ENCODE measurements at places on chromosomes 3 and 15.

GRCh38 chr15:81809543-81809942 is 236.3 kb downstream of the MEX3B start:
- no peak for DNase-seq

DNA sequence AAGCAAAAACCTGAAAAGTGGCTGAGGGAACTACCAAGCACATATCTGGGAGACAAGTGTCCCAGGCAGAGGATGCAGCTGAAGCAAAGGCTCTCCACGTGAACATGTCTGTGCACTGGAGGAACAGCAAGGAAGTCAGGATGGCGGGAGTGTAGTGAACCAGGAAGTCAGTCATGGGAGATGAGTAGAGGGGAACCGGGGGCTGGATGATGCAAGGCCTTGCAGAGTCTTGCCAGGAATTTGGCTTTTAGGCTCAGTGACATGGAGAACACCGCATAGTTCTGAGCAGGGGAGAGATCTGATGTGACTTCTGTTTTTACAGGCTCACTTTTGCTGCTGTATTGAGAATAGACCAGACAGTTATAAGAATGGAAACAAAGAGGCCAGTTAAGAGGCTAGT is 19.0 kb downstream of the C2CD4A start:
- no peak for DNase-seq

DNA sequence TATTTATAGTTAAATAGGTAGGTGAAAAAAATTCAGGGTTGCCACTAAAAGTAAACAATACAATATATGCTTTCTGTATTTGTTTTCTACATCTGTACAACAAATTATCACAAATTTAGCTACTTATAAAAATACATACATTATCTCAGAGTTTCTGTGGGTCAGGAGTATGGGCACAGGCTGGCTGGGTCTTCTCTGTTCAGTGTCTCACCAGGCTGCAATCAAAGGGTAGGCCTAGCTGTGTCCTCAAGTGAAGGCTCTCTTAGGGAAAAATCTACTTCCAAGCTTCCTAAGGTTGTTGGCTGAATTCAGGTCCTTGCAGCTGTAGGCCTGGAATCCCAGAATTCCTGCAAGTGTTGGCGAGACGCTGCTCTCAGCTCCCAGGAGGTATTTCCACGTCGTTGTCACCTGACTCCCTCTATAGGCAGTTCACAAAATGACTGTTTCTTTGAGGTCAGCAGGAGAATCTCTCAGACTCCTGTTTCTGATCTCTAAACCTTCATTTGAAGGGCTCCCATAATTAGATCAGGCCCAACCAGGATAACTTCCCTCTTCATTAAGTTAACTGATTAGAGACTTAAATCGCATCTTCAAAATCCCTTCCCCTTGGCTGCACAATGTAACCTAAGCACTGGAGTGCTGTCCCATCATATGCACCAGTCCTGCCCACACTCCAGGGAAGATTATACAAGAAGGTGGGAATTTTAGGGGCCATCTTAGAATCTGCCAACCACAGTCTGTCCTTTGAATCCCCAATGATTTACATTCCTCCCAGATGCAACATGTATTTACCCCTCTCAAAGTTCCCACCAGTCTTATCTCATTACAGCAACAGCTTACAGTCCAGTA is 296.6 kb downstream of the SUCLG2 start:
- no peak for DNase-seq

- DNase-seq, result no peak
Measured at GRCh38 chr3:197795200-197795599, 4.1 kb downstream of the LRCH3 start.

DNA sequence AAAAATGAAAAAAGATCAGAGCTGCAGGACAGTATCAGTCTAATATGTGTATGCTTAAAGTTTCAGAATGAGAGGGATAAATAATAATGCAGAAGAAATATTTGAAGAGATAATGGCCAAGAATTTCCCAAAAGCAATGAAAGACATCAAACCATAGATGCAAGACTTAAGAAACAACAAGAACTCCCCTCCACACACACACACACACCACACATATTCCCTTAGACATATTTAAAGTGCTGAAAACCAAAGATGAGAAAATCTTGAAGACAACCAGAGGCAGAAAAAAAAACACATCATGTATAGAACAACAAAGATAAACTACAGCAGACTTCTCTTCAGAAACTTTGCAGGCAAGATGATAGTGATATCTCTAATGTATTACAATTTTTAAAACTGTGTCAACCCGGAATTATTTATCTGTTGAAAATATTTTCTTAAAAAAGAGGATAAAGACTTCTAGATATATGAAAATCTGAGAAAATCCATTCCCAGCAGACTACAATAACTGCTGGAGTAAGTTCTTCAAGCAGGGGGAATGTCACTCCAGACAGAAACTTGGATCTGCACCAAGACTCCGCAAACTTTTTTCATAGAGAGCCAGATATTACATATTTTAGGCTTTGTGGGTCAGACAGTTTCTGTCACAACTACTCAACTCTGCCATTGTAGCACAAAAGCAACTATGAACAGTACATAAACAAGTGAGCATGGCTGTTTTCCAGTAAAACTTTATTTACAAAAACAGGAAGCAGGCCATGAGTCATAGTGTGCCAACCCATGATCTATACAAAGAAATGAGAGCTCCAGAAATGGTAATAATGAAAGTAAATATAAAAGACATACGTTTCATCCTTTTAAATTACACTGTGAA is 223.4 kb upstream of the CGNL1 start:
- no peak for DNase-seq

- DNase-seq, result no peak
Measured at GRCh38 chr3:110267304-110267845, 804.2 kb upstream of the NECTIN3 start.

GRCh38 chr3:177602601-177603147 is 405.4 kb upstream of the TBL1XR1 start:
- DNase-seq, result no peak

DNA sequence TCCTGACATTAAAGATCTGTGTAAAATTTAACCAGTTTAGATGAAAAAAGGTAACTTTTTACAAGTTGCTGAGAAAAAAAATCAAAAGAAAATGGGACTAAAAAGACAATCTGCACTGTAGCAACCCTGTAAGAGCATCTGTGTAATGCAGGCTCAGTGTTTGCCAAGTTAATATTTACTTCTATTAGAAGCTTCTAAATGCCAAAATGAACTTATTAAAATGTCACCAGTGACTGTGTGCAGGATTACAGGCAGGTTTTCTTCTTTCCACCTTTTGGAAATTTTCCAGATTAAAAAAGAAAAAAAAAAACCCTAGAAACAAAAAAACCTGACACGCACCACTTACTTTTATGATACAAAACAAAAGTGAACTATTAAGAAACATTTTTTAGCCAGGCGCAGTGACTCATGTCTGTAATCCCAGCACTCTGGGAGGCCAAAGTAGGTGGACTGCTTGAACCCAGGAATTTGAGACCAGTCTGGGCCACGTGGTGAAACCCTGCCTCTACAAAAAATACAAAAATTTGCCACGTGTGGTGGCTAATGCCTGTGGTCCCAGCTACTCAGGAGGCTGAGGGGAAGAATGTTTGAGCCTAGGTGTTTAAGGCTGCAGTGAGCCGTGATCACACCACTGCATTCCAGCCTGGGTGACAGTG is 87.2 kb downstream of the TJP1 start:
- DNase-seq, result no peak

DNA sequence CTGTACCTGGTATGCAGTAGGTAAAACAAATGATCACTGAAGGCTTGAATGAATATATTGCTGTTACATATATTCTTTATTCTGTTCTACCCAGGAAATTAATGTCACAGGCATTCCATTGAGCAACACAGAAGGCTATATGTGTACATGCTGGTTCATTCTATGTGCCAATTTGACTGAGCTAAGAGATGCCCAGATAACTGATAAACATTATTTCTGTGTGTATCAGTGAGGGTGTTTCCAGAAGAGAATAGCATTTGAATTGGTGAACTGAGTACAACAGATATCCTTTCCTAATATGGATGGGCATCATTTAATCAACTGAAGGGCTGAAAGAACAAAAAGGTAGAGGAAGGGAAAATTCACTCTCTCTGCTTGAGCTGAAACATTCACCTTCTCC is 886.8 kb downstream of the FHIT start:
- DNase-seq, result no peak

DNA sequence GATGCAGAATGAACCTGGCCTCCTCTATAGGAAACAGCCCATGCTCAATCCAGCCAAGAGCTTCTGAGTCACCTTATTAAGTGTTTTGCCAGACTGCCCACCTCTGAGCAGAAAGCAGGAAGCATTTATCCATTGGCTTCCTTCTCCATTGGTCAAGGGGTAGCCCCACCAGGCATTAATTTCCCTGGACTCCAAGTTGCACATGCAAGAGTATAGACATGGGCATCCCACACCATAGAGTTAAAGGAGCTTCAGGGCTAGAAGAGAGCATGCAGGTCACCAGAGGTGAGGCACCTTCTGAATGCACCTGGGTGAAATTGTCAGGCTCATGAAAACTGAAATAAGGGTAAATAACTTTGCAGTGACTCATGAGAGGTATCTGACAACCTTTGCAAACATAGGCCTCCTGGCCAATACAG is 230.8 kb upstream of the STAC start:
- no peak for DNase-seq

DNA sequence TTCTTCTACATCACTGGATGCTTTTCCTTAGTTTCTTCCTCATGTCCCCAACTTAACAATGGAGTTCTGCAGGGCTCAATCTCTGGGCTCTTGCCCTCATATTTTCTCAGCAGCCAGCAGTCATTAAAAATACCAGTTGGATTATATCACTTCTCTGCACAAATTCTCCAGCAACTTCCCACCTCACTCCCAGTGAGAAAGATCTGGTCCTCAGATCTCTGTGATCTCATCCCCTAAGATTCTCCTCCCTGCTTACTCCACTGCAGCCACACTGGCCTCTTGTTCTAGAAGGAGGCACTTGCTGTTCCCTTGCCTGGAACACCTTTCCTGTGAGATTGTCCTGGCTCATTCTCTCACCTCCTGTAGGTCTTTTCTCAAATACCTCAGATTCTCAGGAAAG is 6.1 kb downstream of the ERICH6 start:
- DNase-seq, result no peak

- no peak for DNase-seq
Measured at GRCh38 chr15:64009798-64010261, 36.5 kb downstream of the DAPK2 start.

GRCh38 chr3:32842987-32843386 is 25.2 kb downstream of the TRIM71 start:
- DNase-seq, result no peak

DNA sequence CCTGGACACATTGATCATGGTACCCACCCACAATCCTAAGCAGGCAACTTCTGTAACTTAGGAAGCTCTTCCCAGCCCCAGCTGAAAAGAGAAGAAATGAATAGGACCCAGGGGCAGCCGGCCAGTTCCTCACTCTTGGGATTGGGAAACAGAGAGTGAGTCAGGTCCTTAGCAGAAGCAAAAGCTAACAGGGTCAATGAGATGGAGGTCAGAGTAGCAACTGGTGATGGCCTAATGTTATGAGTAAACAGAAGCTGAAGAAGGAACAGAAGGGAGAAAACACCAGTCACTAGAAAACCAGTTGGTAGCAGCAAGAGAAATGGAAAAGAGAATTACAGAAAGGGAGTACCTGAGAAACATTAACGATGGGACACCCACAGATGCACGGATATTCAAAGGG is 20.0 kb downstream of the RIOX2 start:
- DNase-seq, result no peak

- no peak for DNase-seq
Measured at GRCh38 chr15:63034578-63034977, 8.0 kb upstream of the TPM1 start.

DNA sequence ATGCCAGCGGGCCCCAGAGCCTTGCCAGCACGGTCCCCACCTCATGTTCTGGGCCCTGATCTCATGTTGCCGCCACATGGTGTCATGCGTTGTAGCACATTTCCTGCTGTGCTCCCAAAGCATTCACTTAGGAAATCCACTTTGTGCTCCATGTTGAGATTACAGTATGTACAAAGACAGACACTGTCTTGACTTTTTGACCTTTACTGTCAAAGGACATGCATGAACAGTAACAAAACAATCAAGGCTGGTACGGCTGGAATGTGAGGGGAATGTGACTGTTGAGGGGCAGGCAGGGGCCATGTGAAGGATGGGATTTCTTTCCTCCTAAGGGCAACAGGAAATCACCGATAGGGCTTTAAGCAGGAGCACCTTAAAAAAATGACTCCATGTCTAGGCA is 53.3 kb upstream of the RPL32 start:
- DNase-seq, result no peak

- DNase-seq, result peak; percentile 80
Measured at GRCh38 chr15:41894791-41895463, 1.1 kb upstream of the SPTBN5 start.

Data from activated CD4-positive, CD25-positive, alpha-beta regulatory T cell (primary cell).